ENCODE measurements at places on chromosomes 3 and 15.

DNA sequence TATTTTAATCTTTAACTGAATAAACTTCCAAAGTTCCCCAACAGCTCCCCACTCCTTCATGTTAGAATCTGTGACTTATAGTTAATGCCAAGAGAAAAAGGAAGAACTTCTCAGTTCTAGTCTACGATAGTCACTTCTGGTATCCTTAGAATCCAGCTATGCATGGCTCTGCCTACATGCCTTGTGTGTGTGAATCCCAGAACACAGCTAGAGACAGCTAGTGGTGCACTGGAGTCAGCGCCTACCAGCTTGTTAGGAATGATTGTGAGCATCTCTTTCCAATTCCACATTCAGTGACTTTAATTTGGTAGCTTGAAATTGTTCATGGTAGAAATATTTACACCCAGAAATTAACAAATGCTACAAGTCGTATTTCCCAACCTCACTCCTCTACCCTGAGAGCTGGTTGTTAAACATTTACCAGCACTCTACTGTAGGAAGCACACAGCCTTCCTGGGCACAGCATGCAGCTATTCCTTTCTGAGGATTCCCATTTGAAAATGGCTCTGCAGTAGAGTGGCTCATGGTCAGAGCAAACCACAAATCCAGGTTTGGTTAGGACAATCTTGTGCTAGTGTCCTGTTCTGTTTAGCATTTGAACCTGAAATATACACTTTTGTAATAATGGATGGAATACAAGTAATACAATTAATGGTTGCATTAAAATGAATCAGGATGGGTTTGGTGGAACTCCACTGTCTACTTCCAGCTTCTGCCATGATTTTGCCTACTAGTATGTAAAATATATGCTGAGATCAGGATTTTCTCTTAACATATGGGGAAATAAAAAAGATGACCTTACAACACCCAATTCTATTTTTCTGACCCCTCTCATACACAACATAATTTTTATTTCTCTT lies 371.0 kb upstream of the GBE1 start:
- DNase-seq, result no peak

DNA sequence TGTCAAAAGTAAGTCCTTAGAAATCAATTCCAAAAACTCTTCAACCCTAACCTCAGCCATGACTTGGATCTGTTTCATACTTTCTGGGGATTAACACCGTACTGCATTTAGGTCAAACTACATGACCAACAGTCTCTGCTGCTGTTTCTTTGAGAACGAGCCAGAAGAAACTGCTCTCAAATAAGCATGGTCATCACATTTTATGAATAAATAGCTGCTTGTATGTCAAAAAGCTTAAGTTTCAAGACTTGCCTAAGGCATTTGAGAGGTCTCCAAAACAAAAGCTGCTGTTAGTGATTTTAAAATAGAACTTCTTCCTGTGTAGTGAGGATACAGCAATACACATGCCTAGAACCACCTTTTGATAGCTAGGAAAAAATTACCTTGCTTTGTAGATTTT lies 166.3 kb upstream of the CHRM5 start:
- DNase-seq, result no peak

DNA sequence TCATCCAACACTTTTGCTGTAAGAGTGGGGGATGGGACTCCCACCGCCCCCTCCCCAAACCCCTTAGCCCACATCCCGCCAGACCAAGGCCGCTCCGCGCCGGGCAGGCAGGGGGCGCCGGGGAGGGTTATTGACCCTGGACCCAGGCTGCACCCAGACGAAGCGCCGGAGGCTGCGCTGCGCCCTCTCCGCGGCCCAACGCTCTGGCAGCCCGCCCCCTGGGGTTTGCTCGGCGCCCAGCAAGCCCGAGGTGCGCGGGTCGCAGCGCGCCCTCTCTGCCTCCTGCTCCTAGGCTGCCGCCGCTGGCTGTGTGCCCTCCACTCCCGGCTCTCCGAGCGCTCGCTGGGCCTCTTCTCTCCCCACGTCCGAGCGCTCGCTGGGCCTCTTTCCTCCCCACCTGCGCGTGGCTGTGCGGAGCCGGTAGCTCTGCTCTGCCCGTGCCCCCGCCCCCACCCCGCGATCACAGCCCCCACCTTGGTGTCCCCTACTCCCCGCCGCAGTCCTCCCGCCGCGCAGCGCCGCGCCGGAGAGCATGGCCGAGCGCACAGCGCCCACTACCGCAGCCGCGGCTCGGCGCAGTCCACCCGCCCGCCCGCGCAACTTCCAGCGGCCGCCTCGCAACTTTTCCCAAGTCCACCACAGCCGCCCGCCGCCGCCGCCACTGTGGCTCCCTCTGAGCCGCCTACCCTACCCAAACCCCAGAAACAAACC lies 1.2 kb downstream of the MECOM start:
- DNase-seq, result peak; percentile 53

DNA sequence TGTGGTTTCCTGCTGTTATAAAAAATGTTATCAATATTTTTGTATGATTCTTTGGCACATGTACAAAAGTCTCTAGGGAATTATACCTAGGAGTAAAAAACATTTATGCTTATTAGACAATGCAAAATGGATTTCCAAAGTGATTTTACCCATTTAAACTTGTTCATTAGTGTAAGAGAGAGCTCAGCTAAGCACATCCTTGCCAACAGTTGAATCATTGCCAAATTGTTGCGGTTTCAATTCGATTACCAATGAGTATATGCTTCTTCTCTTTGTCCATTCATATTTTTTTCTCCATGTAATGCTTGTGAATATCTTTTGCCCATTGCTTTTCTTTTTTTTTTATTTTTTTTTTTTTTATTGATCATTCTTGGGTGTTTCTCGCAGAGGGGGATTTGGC lies 17.2 kb downstream of the CASR start:
- no peak for DNase-seq

DNA sequence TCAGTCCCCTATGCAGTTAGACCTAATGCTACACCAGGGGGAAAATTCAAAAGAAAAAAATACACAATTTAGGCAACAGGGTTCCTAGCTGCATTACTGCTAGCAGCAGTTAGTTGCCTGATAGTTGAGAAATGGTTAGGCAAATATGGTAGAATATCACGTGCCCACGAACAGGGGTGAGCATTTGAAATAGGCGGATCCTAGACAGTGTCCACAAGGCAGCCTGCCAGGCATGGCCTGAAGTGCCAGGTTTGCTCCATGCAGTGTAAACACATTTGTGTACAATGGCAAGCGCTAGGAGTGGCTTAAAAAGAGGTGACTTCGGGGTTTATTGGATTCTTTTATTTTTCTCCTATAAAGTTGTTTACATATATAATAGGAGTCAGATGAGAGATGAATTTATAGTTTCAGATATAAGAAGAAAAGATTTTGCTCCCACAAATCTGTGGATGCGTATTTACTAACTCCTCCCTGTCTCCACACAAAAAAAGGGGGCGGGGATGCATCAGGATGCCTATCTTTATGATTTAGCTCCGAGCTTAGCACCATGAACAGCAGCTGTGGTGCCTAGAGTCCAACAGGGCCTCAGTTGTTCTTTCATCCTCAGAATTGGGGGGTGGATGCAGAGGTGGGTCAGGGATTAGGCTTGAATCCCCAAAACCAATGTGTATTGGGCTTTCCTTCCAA lies 3.9 kb upstream of the TGM4 start:
- no peak for DNase-seq

DNA sequence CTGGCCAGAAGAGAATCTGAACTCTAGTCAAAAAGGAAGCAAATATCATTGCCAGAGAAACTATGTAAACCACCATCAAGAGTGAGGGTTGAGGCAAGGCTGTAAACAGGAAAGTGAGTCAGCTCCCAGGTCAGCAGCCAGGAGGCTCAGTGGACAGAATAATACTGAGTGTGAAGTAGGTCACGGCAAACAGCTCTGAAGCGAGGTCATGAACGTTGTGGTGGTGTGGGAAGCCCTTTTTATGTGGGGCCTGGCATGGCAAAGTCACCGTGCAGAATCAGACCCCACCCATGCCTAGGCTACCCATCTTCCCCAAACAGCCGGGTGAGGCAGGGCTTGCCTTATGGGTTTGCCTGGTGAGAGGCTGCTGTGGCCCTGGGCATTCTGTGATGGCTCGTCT lies 43.9 kb downstream of the THBS1 start:
- no peak for DNase-seq

GRCh38 chr3:31364188-31364587 lies 168.5 kb upstream of the STT3B start:
- no peak for DNase-seq

GRCh38 chr3:170761103-170761502 lies 108.9 kb downstream of the RPL22L1 start:
- DNase-seq, result no peak

- no peak for DNase-seq
These were observed 117.4 kb upstream of the TLE3 start for GRCh38 chr15:70214941-70215635.

GRCh38 chr15:67244971-67245478 lies 9.4 kb downstream of the AAGAB start:
- no peak for DNase-seq

- no peak for DNase-seq
These were observed 17.4 kb downstream of the PTPN23 start for GRCh38 chr3:47398228-47398627.

DNA sequence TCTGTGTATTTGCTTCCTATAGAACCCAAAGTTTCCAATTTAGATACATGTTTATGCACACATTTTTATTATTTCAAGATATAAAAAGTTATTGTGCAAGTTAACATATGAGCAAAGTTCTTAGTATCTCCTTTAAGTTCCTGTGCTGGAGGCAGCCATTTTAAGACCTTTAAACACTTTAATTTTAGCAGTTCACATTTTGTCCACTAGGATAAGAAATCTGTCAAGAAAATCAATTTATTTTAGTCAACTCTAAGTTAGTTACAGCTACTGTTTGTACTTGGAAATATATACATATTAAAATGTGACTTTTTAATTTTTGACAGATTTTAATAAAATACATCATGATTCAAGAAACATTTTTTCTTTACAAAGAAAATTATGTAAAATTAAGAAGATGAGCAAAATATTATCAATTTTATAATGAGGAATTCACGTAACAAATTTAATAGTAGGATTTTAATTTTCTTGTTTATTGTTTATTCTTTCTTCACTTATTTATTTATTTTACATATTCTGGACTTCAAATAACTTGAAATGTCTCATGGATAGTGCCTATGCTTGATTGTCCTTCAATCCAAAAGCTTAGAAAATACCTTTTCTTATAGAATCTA lies 402.6 kb upstream of the GBE1 start:
- no peak for DNase-seq

DNA sequence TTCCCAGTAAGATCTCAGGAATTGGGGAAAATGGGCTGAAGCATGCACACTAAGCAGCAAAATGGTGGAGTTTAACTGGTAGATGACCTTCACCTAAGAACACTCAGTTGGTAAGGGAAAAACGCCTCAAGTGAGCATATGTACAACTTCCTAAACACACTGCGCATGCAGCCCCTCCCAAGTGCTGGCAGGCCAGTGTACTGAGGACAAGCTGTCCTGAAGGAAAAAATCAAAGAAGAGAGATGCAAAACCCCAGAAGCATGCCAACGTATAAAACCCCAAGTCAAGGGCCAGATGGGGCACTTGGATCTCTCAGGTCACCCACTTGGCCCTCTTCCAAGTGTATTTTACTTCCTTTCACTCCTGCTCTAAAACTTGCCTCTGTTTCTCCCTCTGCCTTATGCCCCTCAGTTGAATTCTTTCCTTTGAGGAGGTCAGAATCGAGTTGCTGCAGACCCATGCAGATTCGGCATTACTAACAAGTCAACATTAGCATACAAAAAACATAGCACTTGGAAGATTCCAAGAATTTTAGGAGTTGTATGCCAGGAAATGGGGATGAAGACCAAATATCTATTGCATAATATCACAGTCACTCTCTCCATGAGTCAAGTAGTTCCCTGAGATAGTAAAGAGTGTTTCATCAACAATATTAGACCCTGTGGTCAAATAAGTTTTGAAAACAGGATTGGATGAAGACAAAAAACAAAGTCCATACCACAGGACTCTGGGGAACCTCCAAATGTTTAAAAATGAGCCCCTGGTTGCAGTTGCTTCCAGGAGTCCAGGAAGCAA lies 10.8 kb upstream of the FYCO1 start:
- DNase-seq, result no peak

DNA sequence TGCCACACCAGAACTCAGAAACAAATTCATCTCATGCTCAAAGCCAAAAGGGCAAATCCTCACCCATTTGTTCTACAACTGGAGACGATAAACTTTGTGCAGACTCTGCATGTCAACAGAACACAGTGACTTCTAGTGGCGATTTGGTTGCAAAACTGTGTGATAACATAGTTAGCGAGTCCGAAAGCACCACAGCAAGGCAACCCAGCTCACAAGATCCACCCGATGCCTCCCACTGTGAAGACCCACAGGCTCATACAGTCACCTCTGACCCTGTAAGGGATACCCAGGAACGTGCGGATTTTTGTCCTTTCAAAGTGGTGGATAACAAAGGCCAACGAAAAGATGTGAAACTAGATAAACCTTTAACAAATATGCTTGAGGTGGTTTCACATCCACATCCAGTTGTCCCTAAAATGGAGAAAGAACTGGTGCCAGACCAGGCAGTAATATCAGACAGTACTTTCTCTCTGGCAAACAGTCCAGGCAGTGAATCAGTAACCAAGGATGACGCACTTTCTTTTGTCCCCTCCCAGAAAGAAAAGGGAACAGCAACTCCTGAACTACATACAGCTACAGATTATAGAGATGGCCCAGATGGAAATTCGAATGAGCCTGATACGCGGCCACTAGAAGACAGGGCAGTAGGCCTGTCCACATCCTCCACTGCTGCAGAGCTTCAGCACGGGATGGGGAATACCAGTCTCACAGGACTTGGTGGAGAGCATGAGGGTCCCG lies 199.7 kb downstream of the AKAP13 start:
- no peak for DNase-seq

- DNase-seq, result no peak
These were observed 38.4 kb downstream of the PCOLCE2 start for GRCh38 chr3:142850395-142851023.

DNA sequence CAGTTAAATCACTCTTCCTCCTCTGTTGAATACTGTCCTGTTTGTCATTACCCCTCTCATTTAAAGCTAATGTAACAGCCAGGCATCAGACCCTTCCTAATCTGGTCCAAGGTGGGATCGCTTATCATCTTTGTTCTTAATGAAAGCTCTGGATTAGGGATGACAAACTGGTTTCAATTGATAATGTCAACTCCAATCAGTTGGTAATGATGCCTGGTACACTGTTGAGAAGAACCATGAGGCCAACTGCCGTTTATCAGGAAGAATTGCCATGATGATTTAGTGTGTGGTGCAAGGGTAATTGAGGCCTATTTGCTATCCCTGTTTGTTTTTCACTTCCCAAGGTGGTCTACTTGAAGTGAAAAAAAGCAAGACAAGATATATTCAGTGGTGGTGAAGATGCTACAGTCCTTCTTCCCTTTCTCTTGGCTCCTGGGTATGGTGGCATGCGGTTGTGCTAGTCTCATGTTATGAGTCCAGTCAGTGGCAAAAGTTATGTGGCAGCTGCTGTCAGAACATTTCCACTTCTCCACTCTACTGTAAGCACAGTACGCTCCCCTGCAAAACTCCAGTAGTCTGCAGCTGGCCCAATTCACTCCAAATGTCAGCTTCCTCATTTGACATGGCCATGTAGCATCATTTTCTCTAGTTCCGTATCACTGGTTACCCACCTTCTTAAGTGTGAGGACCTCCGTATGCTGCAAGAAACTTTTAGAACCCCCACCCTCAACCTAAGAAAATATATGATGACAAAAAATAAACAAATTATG lies 72.5 kb downstream of the MORC1 start:
- no peak for DNase-seq

Data from left renal cortex interstitium (tissue), 4 donors.